ENCODE measurements at places on chromosomes 6 and 20. TPM values are rescaled to one million over a fixed set of nuclear protein-coding genes. Genes with fewer than 3 reads are reported as not detected.

- H3K27me3 ChIP-seq, result peaks cover 3% of the 10 kb centered on the region
- no peak overlapping the region for H3K4me3 ChIP-seq
- H3K36me3 ChIP-seq, result peaks cover 6% of the 10 kb centered on the region
- no peak overlapping the region for H3K27ac ChIP-seq
- no peak for DNase-seq
- H3K4me1 ChIP-seq, result peaks cover 40% of the 10 kb centered on the region
Measured at GRCh38 chr6:149854532-149854931, 9.6 kb downstream of the LRP11 start.

DNA sequence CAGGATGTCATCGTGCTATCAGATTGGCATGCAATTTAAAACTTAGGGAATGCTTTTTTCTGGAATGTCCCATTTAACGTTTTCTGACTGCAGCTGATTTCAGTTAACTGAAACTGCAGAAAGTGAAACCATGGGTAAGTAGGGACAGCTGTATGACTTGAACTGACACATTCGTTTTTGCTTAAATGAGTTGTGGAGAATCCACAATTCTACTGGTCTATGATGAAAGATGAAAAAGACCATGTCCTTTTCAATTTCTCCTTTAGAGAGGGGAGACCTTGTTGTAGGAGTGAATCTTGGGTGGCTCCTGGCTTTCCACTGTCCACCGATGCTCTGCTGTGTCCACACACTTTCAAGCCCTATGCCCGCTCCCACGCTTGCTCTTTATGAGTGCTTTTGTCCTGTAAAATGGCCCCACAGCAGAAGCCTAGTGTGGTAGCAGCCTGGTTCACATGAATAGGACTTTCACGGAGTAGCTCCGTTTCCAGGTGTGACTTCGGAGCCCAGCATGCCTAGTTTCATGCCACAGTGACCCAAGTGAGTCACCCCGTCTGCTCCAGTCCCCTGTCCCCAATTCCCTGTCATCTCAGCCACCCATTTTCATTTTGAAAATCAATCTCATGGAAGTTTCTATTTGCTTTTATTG, 21.9 kb downstream of the DYNLT1 start:
- H3K27me3 ChIP-seq, result peaks cover 10% of the 10 kb centered on the region
- peaks cover 64% of the 10 kb centered on the region for H3K36me3 ChIP-seq
- H3K4me3 ChIP-seq, result no peak overlapping the region
- no peak for DNase-seq

The IL17F gene
- total RNA-seq, result not detected

GRCh38 chr6:117607511-117607910, 5.2 kb upstream of the GOPC start:
- H3K4me1 ChIP-seq, result peaks cover 5% of the 10 kb centered on the region
- no peak overlapping the region for H3K4me3 ChIP-seq
- no peaks in the 10 kb centered on the region for H3K36me3 ChIP-seq
- no peak for DNase-seq
- no peak overlapping the region for H3K27ac ChIP-seq

GRCh38 chr20:43028470-43028869, 161.2 kb downstream of the PTPRT start:
- H3K4me3 ChIP-seq, result no peak overlapping the region
- H3K27ac ChIP-seq, result no peak overlapping the region
- H3K27me3 ChIP-seq, result peaks cover 2% of the 10 kb centered on the region
- H3K4me1 ChIP-seq, result no peaks in the 10 kb centered on the region

DNA sequence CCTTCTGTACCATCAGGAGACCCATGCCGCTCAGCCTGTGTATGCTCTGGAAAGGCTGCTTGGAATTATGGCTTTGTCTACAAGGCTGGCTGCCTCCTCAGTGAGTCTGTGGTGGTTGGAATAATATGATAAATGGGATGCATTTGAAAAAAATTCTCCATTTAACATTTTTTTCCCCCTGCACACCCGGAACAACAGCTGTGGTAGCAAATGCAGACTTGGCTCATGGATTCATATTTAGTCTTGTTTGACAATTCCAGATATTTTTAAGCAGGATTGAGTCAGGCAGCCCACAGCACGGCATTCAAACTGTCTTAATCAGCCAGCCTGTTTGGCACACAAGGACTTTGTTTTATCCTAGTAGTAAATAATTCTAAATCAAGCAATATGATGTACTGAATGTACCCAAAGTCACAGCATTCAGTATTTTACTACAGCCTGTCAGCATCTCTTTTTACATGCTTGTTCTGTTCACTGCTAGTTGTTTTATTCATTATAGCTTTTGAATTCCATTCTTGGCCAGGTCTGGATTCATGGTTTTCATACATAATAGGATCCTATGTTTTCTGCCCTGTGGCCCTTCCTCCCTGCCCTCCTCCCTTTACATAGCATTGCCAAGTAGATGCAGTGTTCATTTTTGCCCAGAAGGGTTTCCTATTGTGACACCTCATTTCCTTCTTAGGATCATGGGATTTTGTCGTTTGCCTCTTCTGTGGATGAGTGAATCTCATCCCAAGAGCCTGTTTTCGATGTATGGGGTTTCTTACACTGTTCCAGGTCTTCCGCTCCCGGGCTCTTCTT, 68.1 kb downstream of the LRRC1 start:
- no peaks in the 10 kb centered on the region for H3K27me3 ChIP-seq
- no peak for DNase-seq
- no peaks in the 10 kb centered on the region for H3K36me3 ChIP-seq
- no peak overlapping the region for H3K27ac ChIP-seq

GRCh38 chr6:14017626-14018475, 93.1 kb downstream of the RNF182 start:
- H3K27ac ChIP-seq, result no peak overlapping the region
- DNase-seq, result no peak
- H3K27me3 ChIP-seq, result peaks cover 2% of the 10 kb centered on the region
- H3K36me3 ChIP-seq, result no peaks in the 10 kb centered on the region
- H3K4me1 ChIP-seq, result no peaks in the 10 kb centered on the region

- H3K4me3 ChIP-seq, result no peak overlapping the region
- H3K4me1 ChIP-seq, result no peaks in the 10 kb centered on the region
- H3K27ac ChIP-seq, result no peak overlapping the region
Measured at GRCh38 chr20:42492290-42492689, 697.4 kb downstream of the PTPRT start.

DNA sequence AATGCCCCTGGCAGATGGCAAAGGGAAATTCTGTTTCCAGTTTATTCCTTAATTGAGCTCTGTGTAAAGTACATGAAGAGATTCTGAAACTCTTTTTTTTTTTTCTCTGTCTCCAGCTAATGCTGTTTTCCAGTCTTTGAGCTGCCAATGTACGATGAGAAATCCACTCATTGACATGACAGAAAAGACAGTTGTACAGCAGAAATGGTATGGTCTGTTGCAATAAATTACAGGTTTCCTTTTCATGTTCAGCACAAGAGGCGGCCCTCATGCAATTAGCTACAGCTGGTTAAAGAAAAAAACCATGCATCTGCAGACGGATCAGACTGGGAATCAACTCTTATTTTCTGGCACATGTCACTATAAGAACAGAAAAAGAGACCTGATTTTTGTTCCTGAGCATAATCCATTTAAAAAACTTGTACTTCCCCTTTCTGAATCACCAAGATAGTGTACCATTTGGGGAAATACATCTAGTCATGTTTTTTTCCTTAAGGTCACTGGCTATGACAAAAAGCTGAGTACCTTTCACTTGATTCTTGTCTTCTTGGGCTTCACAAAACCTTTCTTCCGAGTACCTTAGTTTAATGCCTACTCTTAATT, 289.8 kb upstream of the PREP start:
- H3K27me3 ChIP-seq, result no peaks in the 10 kb centered on the region
- H3K27ac ChIP-seq, result no peak overlapping the region
- H3K4me1 ChIP-seq, result no peaks in the 10 kb centered on the region
- no peaks in the 10 kb centered on the region for H3K36me3 ChIP-seq
- H3K4me3 ChIP-seq, result no peak overlapping the region
- DNase-seq, result no peak

GRCh38 chr6:7127680-7128079, 19.9 kb downstream of the RREB1 start:
- no peak for DNase-seq
- H3K36me3 ChIP-seq, result peaks cover 13% of the 10 kb centered on the region

DNA sequence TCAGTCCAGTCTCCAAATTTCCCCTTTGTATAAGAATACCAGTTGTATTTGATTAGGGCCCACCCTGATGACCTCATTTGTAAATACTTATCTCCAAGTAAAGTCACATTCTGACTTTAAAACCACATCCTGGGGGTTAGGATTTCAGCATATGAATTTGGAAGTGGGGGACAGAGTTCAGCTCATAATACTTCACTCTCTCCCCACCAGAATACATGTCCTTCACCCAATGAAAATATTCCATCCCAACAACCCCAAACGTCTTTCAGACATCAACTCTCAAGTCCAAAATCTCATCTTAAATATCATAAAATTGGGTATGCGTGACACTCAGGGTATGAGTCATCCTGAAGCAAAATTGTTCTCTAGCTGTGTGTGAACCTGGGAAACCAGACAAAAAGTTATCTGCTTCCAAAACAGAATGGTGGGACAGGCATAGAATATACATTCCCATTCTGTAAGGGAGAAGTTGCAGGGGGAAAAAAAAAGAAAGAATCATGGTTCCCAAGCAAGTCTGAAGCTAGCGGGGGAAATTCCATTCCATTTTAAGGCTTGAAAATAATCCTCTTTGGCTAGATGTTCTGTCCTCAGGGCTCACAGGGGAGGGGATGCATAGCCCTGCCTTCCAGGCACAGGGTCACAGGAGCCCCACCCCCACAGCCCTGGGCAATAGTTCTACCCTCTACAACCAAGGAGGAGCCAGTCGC, 113.9 kb downstream of the ADAT2 start:
- no peaks in the 10 kb centered on the region for H3K27me3 ChIP-seq
- no peak for DNase-seq
- no peak overlapping the region for H3K27ac ChIP-seq
- H3K4me1 ChIP-seq, result no peaks in the 10 kb centered on the region
- no peak overlapping the region for H3K4me3 ChIP-seq

- peaks cover 3% of the 10 kb centered on the region for H3K4me1 ChIP-seq
- DNase-seq, result no peak
- H3K4me3 ChIP-seq, result no peak overlapping the region
- peaks cover 4% of the 10 kb centered on the region for H3K27me3 ChIP-seq
Measured at GRCh38 chr6:150256618-150257272, 112.1 kb upstream of the IYD start.

DNA sequence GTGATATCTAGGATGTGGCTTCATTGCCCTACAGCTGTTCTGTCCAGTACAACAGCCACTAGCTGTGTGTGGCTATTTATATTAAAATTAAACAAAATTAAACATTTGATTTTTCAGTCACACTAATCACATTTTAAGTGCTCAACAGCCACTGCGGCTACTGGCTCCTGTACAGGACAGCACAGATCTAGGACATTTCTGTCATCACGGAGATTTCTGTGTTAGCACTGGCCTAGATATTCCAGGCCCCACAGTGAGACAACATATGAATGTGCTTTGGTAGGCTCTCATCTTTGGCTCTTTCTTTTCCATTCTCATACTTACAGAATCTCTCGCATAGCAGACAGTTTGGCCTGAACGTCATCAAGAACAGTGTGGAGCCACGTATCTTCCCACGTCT, 48.4 kb upstream of the ZBTB24 start:
- no peaks in the 10 kb centered on the region for H3K4me1 ChIP-seq
- H3K27me3 ChIP-seq, result no peaks in the 10 kb centered on the region
- no peak overlapping the region for H3K27ac ChIP-seq
- no peaks in the 10 kb centered on the region for H3K36me3 ChIP-seq
- H3K4me3 ChIP-seq, result no peak overlapping the region

The DEF6 gene
- 24.0 TPM for total RNA-seq

DNA sequence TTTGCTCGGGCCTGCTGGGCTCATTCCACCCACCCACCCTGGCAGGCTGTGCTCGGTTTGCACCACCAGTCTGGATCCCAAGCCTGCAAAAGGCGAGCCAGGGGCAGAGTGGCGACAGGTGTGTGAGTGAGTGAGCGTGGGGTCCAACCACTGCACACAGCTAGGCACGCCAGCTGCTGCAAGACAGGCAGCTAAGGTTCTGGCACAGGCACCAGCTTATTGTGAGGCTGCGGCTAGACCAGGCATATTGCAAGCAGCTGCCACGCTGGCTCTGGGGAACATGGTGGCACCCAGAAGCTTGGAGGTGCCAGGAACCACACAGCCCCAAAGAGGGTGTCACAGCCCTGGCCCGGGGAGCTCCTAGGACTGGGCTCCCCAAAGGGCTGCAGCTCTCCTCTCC, 205.1 kb downstream of the ANKRD60 start:
- no peak for DNase-seq
- H3K4me3 ChIP-seq, result no peak overlapping the region
- H3K27me3 ChIP-seq, result peaks cover 2% of the 10 kb centered on the region
- no peaks in the 10 kb centered on the region for H3K36me3 ChIP-seq
- H3K27ac ChIP-seq, result no peak overlapping the region

DNA sequence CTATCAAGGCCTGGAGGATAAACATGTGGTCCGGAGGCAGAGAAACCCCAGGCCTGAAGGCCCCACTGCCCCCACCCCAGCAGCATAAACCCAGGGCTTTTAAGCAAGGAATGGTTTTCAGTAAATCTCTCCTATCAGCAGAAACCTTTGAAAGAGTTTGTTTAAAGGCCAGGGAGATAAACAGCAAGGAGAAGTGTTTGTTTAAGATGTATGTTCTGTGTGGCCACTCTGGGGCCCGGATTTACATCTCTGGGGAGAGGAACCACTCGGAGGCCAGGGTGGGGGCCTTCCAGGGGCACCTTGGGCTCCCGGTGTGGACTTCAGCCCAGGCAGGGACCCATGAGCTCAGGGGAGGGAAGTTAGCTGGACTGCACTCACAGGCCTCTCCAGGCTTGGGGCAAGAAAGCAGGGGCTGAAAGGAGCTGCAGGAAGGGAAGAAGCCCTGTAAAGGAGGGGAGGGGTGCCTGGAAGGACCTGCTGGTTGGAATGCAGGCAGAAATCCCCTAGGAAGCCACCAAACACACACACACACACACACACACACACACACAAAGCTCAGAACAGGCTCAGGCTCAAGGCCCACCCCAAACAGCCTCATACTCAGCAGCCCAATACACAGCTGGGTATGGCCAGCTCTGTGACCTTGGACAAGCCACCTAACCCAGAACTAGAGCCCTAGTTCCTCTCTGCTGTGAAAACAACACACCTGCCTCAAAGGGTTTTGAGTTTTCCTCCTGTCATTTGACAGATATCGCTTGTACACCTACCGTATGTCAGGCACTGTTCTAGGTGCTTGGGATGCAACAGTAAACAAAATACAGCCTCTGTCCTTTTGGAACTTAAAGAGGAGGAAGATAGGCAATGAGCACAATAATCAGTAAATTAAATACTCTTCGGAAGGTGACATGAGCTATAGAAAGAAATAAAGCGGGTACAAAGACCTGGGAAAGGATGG, 26.2 kb upstream of the FOXP4 start:
- no peak overlapping the region for H3K4me3 ChIP-seq
- peaks cover 2% of the 10 kb centered on the region for H3K27me3 ChIP-seq
- no peak for DNase-seq
- no peaks in the 10 kb centered on the region for H3K4me1 ChIP-seq
- H3K36me3 ChIP-seq, result no peaks in the 10 kb centered on the region

All from endothelial cell (in vitro differentiated cells).